Hepatocyte (in vitro differentiated cells): ENCODE measurements at places on chromosomes 12 and 14. TPM values are rescaled to one million over a fixed set of nuclear protein-coding genes. Genes with fewer than 3 reads are reported as not detected.

Gene DDN
- 0.10 and 0.20 TPM in 2 replicates for total RNA-seq

- no peak overlapping the region for H3K4me3 ChIP-seq
- no peaks in the 10 kb centered on the region for H3K4me1 ChIP-seq
- no peaks in the 10 kb centered on the region for H3K27me3 ChIP-seq
- no peak for DNase-seq
- no peak overlapping the region for H3K27ac ChIP-seq
These were observed 88.8 kb downstream of the CCDC60 start for GRCh38 chr12:119423285-119423684.

Gene CHGA
- total RNA-seq: 48.2 and 61.3 TPM in 2 replicates

DNA sequence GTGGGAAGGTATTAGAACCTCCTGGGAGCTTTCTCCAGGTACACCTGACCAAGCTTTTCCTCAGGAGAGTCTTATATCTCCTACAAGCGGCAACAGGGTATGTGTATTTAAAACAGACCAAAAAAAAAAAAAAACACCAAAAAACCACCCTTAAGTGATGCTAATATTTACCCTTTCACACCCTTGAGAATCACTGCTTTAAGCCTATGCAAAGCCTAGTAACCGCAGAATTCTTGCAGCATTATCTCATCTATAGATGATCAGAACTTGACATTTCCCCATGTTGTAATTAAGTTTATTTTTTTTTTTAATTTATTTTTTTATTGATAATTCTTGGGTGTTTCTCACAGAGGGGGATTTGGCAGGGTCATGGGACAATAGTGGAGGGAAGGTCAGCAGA lies 19.3 kb downstream of the ZNF641 start:
- H3K4me1 ChIP-seq: no peaks in the 10 kb centered on the region
- no peaks in the 10 kb centered on the region for H3K36me3 ChIP-seq
- DNase-seq: no peak
- H3K27ac ChIP-seq: no peak overlapping the region
- no peak overlapping the region for H3K4me3 ChIP-seq

DNA sequence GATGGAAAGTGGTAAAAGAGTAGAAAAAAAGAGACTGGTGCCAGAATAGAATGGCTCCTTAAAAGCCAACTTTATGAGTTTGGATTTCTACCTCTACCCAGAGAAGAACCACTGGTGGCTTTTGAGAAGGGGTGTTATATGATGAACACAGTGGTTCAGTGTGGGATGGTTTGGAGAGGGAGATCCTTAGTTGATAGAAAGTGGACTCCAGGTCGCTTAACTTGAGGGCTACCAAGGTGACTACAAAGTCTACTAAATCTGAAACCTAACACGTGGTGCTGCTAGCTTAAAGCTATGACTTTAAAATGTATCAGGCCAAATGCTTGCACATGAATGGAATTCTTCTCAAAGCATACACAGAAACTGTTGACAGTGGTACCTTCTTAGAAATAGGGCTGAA lies 8.4 kb downstream of the SPTB start:
- no peak overlapping the region for H3K27ac ChIP-seq
- no peak overlapping the region for H3K4me3 ChIP-seq
- no peak for DNase-seq

Gene PPFIA2
- total RNA-seq: 1.2 and 7.9 TPM in 2 replicates

GRCh38 chr12:92938018-92938417 lies 8.9 kb upstream of the EEA1 start:
- no peak overlapping the region for H3K4me3 ChIP-seq
- H3K4me1 ChIP-seq: peaks cover 1% of the 10 kb centered on the region
- DNase-seq: no peak

DNA sequence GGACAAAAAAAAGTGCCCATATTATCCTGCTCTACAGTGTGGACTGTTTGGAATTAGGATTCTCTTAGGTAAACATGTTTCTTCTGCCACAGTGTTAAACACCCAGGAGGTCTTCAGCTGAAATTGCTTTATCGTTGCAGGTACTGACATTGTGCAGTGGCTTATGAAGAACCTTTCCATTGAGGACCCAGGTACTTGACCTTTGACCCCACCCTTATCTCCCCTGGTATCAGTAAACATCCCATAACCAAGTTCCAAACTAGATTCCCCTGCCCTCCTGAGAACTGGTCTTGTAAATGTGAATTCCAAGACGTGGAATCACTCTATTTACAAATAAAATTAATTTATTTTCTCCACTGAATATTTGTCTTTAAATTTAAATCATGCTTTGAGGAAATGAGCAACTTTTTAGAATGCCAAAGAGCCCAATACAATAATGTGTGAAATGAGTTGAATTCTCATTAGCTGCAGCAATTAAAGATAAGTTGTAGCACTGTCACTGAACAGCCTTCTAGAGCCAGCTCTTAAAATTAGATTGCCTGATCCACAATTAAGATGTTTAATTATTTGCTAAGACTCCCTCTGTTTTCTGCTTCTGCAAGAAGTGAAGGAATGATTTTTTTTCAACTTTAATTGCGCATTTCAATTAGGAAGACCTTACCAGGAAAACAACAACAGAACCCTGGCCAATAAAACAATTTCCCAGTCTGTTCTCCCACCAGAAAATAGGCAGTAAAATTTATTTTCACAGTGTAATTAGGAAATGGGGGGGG lies 439.3 kb downstream of the DPF3 start:
- no peak overlapping the region for H3K4me3 ChIP-seq
- no peak for DNase-seq
- peaks cover 16% of the 10 kb centered on the region for H3K4me1 ChIP-seq
- no peak overlapping the region for H3K27ac ChIP-seq
- no peaks in the 10 kb centered on the region for H3K36me3 ChIP-seq

DNA sequence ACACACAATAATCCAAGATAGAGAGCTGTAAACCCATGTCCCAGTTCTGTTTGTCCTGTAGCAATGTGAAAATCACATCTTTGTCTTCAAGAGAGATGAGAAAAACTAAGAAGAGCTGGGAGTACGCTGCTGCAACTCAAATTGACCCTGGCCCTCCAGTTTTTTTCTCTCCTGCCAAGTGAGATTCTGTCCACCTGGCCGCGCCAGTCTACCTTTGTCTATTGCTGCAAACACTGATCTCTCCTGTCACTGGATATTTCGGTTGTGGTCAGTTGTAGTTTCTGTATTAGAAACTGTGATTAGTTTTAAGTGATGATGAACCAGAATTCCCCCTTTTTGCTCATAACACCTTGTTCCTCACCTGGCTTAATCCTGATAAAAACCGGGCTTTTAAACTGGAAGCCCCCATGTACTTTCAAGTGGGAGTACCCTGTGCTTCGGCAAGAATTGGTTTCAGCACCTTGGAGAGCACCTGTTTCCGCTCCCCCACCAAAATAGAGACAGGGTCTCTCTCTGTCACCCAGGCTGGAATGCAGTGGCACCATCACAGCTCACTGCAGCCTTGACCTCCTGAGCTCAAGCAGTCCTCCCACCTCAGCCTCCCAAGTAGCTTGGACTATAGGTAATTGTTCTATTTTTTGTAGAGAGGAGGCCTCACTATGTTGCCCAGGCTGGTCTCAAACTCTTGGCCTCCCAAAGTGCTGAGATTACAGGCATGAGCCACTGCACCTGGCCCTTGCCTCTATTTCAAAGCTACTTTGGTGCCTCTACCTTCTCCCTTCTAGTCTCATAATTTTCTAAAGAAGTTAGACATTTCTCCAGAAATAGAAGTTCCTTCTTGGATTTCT lies 156.8 kb downstream of the PHETA1 start:
- H3K36me3 ChIP-seq: no peaks in the 10 kb centered on the region

- peaks cover 3% of the 10 kb centered on the region for H3K4me1 ChIP-seq
- H3K4me3 ChIP-seq: no peak overlapping the region
- no peaks in the 10 kb centered on the region for H3K27me3 ChIP-seq
- no peaks in the 10 kb centered on the region for H3K36me3 ChIP-seq
These were observed 101.2 kb upstream of the EGLN3 start for GRCh38 chr14:34051966-34052657.

Gene TC2N
- total RNA-seq: 72.6 and 77.2 TPM in 2 replicates

Gene EEA1
- 19.1 and 20.9 TPM in 2 replicates for total RNA-seq

Gene LBHD2
- not detected in 2 replicates for total RNA-seq

Gene TPPP2
- not detected in 2 replicates for total RNA-seq

DNA sequence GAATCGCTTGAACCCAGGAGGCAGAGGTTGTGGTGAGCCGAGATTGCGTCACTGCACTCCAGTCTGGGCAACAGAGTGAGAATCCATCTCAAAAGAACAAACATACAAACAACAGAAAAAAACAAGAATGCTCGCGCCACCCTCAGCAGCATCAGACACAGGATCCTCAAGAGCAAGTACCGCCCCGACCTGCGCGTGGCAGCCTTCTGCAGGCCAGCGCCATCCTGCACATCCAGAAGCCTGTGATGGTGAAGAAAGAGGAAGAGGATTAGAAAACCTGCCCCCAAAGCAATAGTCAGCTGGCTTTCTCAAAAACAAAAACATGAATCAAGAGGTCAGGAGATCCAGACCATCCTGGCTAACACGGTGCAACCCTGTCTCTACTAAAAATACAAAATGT lies 30.0 kb upstream of the EID3 start:
- H3K4me3 ChIP-seq: no peak overlapping the region
- no peaks in the 10 kb centered on the region for H3K27me3 ChIP-seq
- no peak for DNase-seq

DNA sequence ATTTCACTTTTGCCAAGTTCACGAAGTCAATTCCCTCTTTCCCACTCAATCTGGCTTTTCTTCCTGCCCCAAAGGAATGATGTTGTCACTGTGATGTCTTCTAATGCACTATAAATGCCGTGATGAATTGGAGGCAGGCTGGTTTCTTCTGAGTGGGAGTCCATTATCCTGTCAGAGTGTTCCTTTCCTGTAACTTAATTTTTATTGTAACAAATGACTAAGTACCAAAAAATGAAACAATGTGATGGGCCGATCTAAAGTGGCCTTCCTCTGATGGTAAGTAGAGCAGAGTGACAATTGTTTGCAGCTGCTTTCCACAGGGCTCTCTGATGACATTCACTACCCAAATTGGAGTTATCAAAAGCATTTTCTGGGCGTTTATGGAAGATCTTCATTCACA lies 22.2 kb downstream of the TMEM30B start:
- peak overlapping the region; percentile 67 for H3K27ac ChIP-seq
- peak; percentile 23 for DNase-seq
- peaks cover 12% of the 10 kb centered on the region for H3K27me3 ChIP-seq

DNA sequence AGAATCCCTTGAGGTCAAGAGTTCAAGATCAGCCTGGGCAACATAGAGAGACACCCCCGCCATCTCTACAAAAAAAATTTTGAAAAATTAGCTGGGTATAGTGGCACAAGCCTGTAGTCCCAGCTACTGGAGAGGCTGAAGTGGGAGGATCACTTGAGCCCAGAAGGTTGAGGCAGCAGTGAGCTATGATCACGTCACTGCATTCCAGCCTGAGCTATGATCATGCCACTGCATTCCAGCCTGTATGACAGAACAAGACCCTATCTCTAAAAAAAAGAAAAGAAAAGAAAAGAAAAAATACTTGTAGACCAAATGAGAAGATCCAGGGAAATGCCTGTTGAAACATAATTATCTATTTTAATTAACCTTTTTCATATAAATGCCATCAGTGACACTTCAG lies 93.8 kb upstream of the MDM1 start:
- H3K27me3 ChIP-seq: no peaks in the 10 kb centered on the region
- H3K4me1 ChIP-seq: peaks cover 6% of the 10 kb centered on the region
- H3K36me3 ChIP-seq: no peaks in the 10 kb centered on the region

DNA sequence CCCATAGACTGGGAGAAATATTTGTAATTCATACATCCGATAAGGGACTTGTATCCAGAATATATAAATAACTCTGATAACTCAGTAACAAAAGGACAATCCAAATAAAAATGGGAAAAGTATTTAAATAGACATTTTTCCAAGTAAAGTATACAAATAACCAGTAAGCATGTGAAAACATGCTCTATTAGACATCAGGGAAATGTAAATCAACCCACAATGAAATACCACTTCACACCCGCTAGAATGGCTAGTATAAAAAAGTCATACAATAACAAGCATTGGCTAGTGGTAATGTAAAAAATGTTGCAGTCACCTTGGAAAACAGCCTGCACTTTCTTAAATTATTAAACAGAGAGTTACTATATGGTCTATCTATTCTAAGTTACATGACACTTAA lies 650.7 kb downstream of the C12orf50 start:
- H3K36me3 ChIP-seq: no peaks in the 10 kb centered on the region
- peaks cover 12% of the 10 kb centered on the region for H3K4me1 ChIP-seq
- H3K27ac ChIP-seq: no peak overlapping the region
- H3K27me3 ChIP-seq: no peaks in the 10 kb centered on the region
- no peak overlapping the region for H3K4me3 ChIP-seq
- DNase-seq: no peak

DNA sequence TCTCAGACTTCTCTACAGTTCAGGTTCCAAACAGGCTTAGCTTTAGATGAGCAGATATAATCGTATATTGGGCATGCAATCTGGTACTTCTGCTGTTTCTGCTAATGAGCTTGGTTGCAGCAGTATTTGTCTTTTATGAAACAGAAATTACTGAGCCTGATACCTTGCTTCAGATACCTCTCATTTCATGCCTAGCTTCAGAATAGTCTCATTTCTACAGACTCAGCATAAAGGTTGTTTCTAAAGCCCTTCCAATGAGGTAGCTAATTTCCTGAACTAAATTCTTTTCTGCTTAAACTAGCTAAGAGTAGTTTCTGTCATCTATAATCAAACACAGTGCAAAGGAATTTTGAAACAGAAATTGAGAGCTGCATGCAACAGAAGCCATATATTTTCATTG lies 275.0 kb upstream of the KITLG start:
- no peaks in the 10 kb centered on the region for H3K36me3 ChIP-seq
- no peak overlapping the region for H3K27ac ChIP-seq

Gene LUM
- 1,782 and 2,030 TPM in 2 replicates for total RNA-seq

Gene IFNG-AS1
- not detected in 2 replicates for total RNA-seq

Gene JPH4
- total RNA-seq: 2.3 and 2.7 TPM in 2 replicates

Gene OVCH1
- total RNA-seq: 0.12 and 0.53 TPM in 2 replicates

GRCh38 chr14:45267071-45267470 lies 14.1 kb upstream of the MIS18BP1 start:
- DNase-seq: no peak
- no peak overlapping the region for H3K4me3 ChIP-seq
- H3K27me3 ChIP-seq: no peaks in the 10 kb centered on the region
- H3K36me3 ChIP-seq: no peaks in the 10 kb centered on the region
- H3K4me1 ChIP-seq: no peaks in the 10 kb centered on the region

DNA sequence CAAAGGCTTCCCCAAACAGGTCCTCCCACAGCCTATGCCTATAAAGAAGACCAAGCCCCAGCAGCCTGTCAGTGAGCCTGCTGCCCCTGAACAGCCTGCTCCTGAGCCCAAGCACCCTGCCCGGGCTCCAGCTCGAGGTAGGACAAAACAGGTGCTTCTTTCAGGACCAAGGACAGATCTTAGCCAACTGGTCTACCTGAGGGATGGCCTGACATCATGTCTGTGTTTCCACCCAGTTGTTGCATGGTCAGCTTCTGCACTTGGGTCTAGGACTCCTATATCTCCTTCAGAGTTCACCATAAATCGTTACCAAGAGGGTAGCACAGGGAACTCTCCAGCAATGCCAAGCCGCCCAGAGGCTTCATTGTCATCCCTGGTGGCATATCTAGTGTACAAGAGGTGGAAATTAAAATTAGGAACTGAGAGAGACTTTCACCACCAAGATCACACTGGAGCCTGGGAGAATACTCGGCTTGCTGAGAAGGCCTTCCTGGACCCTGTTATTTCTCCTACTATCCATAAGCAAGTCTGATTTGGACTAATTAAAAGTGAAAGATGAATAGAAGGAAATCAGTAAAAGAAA lies 38.2 kb upstream of the OAS1 start:
- H3K27me3 ChIP-seq: peaks cover 33% of the 10 kb centered on the region
- no peak overlapping the region for H3K27ac ChIP-seq
- no peak overlapping the region for H3K4me3 ChIP-seq
- peak; percentile 54 for DNase-seq

GRCh38 chr12:113075137-113075683 lies 18.7 kb downstream of the DTX1 start:
- no peak for DNase-seq
- peaks cover 49% of the 10 kb centered on the region for H3K27me3 ChIP-seq
- H3K27ac ChIP-seq: no peak overlapping the region
- no peaks in the 10 kb centered on the region for H3K4me1 ChIP-seq
